ENCODE measurements at places on chromosomes 4 and X. TPM values are rescaled to one million over a fixed set of nuclear protein-coding genes. Genes with fewer than 3 reads are reported as not detected.

DNA sequence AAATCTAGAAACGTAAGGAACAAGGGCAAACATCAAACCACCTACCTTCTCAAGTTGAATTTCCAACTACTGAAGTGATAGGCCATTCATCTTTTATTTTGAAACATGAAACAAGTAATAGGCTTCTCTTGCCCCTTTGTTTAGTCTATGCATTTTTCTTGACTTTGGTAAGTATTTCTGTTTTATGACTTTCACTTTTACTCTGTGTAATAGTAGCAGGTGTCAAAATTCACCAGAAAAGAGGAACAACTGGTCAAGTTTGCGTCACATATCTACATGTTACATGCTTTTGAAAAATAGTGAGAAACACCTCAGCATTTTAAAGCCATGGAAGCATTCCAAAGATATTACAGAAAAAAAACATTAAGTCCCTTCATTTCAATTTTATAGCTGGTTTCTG lies 157.1 kb upstream of the FTHL17 start:
- DNase-seq = no peak

GRCh38 chr4:43330288-43330687 lies 437.8 kb downstream of the GRXCR1 start:
- no peak for DNase-seq

DNA sequence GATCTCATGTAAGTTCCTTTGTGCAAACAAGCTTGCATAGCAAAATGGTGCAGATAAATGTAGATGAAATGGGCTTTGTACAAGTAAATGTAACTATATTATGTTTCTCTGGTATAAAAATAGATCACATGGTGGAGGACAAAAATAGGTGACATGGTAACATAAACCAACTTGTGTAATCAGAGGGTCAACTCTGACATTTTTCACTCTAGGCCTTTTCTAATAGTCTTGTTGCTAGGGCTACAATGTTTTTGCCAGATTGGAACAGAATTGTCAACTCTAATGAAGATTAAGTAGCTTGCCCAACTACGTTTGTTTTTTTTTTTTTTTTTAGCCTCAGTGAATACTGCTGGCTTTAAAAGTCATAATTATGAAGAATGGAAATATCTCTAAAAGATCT lies 11.5 kb downstream of the MAD2L1 start:
- DNase-seq = no peak

DNA sequence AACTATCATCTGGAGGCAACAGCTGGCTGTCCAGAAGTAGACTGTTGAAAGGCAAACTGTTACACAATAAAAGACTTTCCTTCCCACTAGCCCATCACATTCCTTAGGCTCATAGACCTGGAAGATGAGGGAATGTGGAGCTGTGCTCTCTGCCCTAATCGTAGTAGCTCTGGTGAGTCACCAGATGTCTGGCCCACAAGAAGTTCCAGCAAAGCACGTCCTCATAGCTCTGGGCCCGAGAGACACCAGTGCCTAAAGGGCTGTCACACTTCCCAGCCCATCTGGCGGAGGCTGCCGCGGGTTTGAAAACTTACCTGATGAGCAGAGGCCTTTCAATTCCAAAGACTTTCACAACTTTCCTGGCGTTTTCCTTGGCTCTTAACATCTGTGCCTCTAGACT lies 81.7 kb upstream of the STOX2 start:
- no peak for DNase-seq

GRCh38 chr4:157221895-157222770 lies 1.6 kb downstream of the GRIA2 start:
- DNase-seq = no peak

GRCh38 chr4:135290136-135290535 lies 1088.5 kb upstream of the PABPC4L start:
- no peak for DNase-seq

- no peak for DNase-seq
Observed at GRCh38 chr4:73429826-73430587, 6.0 kb upstream of the AFP start.

ZNF157 gene
- total RNA-seq = 0.17 TPM

ACOT9 gene
- 22.4 TPM for total RNA-seq
